Smooth muscle cell of the umbilical artery (primary cell): ENCODE measurements at places on chromosomes 1 and 21. TPM values are rescaled to one million over a fixed set of nuclear protein-coding genes. Genes with fewer than 3 reads are reported as not detected.

The AMIGO1 gene
- 1.0 and 2.1 TPM in 2 replicates for total RNA-seq

The LCE3E gene
- total RNA-seq = not detected in 2 replicates

The RAB25 gene
- not detected in 2 replicates for total RNA-seq

The LRRC38 gene
- total RNA-seq = not detected in 2 replicates

The S1PR1 gene
- total RNA-seq = 2.7 and 7.9 TPM in 2 replicates

The TMOD4 gene
- total RNA-seq = not detected in 2 replicates

The CRABP2 gene
- total RNA-seq = 10.6 and 19.9 TPM in 2 replicates

The FAM151A gene
- not detected in 2 replicates for total RNA-seq

The NLRP3 gene
- 0.78 and 2.4 TPM in 2 replicates for total RNA-seq

The LGALS8 gene
- total RNA-seq = 51.6 and 85.5 TPM in 2 replicates

The BMP8B gene
- total RNA-seq = not detected in 2 replicates

The CFAP45 gene
- under 0.01 and 0.55 TPM in 2 replicates for total RNA-seq

The FAM43B gene
- total RNA-seq = 0.09 TPM in 1 of 2 replicates, not detected in the other

The SELE gene
- not detected in 2 replicates for total RNA-seq

The FCRL6 gene
- total RNA-seq = not detected in 2 replicates

The GBP6 gene
- total RNA-seq = not detected in 2 replicates

The HCRTR1 gene
- total RNA-seq = 0.14 and 0.30 TPM in 2 replicates

The AADACL3 gene
- total RNA-seq = not detected in 2 replicates

The PLA2G2D gene
- not detected in 2 replicates for total RNA-seq

The IGSF21 gene
- total RNA-seq = not detected in 2 replicates

The ST6GALNAC3 gene
- 2.1 and 2.5 TPM in 2 replicates for total RNA-seq

The YY1AP1 gene
- 36.3 and 56.1 TPM in 2 replicates for total RNA-seq

The ODR4 gene
- 26.7 and 31.5 TPM in 2 replicates for total RNA-seq

The KRTAP19-1 gene
- total RNA-seq = not detected in 2 replicates

The MUL1 gene
- total RNA-seq = 27.3 and 30.6 TPM in 2 replicates

The SYPL2 gene
- under 0.01 TPM in 1 of 2 replicates, not detected in the other for total RNA-seq

The C4BPB gene
- not detected in 2 replicates for total RNA-seq

The BEND5 gene
- total RNA-seq = 0.60 and 1.2 TPM in 2 replicates

The CDK18 gene
- total RNA-seq = 0.89 and 6.1 TPM in 2 replicates

The ASPM gene
- 3.9 and 26.3 TPM in 2 replicates for total RNA-seq
